ENCODE measurements at places on chromosomes 4 and X.

DNA sequence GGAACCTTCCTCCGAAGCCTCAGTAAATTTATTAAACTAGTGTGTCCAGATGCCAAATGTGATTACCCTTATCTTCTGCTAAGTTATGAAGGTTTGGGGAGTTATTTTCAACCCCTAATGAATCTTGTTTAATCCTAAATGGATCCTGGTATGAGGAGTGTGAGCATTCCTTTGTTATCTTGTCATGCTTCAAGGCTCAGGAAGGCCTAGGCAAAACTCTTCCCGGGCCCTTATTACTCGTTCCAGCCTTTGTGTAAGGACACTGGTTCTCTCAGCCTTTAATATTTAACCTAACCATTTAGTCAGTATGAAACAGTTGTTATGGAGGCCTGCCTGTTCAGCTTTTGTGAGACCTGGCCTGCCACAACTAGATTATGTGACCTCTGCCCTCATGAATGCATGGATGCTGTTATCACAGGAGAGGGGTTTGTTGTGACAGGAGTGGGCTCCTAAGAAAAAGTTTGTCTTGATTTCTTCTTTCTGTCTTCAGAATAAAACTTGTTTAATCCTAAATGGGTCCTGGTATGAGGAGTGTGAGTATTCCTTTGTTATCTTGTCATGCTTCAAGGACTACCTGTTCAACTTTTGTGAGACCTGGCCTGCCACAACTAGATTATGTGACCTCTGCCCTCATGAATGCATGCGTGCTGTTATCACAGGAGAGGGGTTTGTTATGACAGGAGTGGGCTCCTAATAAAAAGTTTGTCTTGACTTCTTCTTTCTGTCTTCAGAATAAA, 181.7 kb downstream of the SLC39A8 start:
- no peak for DNase-seq

- peak; percentile 81 for DNase-seq
Observed at GRCh38 chrX:47540754-47541538, 20.1 kb upstream of the ARAF start.

GRCh38 chrX:107825698-107826237, at the start of gene MID2:
TSS of gene MID2 (plus strand) at chrX:107825866. CDS start at chrX:107826427, 561 bp downstream.
- no peak for DNase-seq

- DNase-seq, result no peak
Observed at GRCh38 chrX:122572461-122572860, 611.6 kb upstream of the GRIA3 start.

- no peak for DNase-seq
Observed at GRCh38 chrX:12949927-12950656, 24.8 kb upstream of the TMSB4X start.
